ENCODE measurements at places on chromosomes 7 and 10. TPM values are rescaled to one million over a fixed set of nuclear protein-coding genes. Genes with fewer than 3 reads are reported as not detected.

DNA sequence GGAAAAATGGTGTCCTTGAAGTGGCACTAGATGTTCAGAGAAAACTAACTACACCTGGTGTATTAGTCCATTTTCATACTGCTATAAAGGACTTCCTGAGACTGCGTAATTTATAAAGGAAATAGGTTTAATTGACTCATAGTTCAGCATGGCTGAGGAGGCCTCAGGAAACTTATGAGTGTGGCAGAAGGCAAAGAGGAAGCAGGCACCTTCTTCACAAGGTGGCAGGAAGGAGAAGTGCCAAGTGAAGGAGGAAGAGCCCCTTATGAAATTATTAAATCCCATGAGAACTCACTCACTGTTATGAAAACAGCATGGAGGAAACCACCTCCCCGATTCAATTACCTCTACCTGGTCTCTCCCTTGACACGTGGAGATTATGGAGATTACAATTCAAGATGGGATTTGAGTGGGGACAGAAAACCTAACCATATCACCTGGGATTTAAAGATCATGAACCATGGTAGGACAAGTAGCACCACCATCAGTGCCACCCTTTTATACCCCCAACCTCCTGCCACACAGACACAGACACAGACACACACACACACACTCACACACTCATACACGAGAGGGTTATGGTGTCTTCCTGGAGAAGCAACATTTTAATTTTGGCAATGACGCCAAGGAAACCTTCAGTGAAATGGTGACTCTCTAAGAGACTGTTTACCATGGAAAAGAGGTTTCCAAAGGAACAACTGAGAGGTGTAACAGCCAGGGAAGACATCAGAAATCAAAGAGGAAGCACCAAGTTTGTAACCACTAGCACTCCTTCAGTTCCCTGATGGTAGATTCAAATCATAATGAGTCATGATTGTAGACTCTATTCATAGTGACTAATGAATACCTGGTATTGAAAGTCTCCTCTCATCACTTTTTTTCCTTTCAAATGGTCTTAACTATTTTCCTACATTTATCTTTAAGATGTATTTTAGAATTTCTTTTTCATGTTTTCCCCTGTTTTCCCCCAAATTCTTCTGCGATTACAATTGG, 41.8 kb upstream of the WNT16 start:
- no peak for ATAC-seq

DNA sequence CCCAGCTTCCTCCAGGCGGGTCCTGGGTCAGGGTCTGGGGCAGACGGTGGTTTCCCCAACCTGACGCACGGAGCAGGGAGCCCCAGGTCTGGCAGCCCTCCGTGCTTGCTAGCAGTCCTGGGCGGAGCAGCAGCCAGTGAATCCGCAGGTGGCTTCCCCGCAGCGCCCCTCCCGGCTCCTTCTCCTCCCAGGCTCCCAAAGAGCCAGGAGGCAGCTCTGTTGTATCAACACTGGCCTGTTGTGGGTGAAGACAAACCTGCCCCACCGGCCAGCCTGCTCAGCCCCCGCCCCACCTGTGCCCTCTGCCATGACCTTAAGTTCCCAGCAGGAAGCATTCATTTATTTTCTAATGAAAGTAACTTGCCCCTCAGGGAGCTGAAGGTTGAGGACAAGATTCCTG, 24.0 kb upstream of the TMEM213 start:
- no peak for ATAC-seq

DNA sequence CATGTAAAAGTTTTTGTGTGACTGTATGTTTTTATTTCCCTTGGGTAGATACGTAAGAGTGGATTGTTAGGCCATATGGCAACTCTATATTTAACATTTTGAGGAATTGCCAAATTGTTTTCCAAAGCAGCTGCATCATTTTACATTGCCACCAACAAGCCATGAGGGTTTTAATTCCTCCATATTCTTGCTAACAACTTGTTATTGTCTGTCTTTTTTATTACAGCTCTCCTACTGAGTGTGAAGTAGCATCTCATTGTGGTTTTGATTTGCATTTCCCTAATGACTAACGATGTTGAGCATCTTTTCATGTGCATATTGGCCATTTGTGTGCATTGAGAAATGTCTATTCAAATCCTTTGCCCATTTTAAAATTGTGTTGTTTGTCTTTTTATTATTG, 94.9 kb downstream of the CARD11 start:
- no peak for ATAC-seq

DNA sequence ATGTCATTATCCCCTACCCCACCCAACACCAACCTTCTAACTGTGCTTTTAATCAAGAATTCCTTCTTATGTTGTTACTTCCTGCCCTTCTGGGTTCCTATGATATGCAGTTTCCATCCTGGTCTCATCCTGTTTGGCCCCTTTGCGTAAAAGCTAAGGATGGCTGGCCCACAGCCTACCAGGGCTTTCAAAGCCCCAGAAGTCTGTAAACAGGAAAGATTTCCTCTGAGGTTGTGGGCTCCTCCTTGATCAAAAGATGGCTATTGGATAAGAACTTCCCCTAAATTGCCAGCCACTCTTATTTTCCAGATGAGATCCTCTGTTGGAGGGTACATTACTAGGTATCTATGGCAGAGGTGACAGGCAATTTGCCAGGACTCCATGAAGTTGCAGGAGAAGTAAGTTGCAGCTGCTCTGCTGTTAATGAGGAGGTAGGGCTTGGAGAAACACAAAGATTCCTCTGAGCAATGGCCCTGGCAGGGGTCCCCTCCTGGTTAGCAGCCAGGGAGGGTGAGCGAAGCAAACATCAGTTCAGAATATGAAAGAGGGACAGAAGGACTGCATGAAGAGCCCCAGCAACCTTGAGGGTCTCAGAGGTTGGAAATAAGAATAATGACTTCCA, 32.1 kb downstream of the NRP1 start:
- ATAC-seq: no peak

DNA sequence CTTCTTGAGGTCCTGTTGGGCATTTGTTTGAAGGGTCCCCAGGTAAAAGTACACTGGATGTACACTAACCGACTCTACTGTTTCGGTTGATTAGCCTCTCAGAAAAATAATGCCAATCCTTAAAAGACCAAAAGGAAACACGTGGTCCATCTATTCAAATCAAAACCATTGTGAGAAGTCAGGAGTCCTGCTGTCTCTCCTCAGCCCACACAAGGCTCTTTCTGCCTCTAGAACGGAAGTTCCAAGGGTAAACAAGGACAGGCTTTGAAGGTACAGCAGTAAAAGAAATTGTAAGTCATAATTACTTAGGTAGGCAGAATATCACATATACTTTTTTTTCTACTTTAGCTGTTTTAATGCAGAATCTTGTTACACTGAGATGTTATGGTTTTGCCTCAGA, 71.7 kb upstream of the TPK1 start:
- ATAC-seq: no peak

GRCh38 chr7:157429680-157430224, 92.9 kb downstream of the DNAJB6 start:
- ATAC-seq: no peak

COMTD1 gene
- total RNA-seq: 5.5 TPM
